T-helper 17 cell (primary cell): ENCODE measurements at places on chromosomes 2 and 18.

DNA sequence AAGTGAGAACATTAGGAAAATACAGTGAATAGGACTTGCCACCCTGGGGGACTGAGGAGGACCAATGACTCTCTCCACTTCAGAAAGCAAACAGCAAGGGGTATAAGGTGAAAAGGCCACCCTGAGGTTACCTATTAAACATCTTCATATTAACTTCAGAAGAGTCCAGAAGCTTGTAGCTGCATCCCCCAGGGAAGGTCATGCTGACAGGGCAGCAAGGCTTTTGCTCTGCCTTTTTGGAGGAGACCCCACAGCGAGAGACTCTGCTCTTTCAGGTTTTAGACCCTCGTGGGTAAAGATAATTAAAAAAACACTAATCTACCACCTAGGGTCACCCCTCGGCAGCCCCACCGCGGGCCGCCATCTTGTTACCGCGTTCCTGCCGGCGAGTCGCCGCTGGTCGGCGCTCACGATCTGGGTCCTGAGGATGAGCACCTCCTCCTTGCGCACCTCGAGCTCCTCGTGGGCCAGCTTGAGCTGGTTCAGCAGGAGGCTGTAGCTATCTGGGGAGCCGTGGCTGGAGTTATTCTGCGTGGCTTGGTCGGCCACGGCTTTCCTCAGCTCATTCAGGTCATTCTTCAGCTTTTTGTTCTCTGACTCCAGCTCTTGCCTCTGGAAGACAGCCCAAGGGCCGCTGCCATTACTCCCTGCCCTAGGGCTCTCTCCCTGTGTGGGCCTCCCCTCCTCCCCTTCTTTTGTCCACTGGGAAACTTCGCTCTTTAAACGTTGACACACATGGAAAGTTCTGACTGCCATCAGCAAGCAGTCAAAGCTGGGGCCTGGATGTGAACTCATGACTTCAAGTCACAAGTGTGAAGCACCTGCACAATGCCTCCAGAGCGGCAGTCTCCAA, 50.7 kb upstream of the ACAA2 start:
- no peak for DNase-seq

- no peak for DNase-seq
Measured at GRCh38 chr2:182220335-182220734, 206.5 kb downstream of the PDE1A start.

DNA sequence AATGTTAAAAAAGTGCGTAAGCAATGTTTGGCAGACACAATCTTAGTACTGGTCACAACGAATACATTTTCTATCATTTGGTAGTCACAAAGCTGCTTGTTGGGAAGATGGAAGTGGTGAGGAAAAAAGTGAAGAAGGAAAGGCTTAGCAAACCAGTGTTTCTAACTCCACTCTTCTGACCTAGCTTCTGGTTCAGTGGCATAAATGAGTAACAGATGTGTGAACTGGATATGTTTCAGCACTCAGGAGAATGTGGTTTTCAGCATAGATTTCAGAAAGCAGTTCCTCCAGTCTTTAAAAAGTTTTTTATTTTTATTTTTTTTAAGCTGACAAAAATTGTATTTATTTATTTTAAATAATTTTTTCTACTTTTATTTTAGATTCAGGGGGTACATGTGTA, 357.1 kb downstream of the CPS1 start:
- no peak for DNase-seq

GRCh38 chr2:197615016-197615652, 60.3 kb downstream of the RFTN2 start:
- DNase-seq: no peak

DNA sequence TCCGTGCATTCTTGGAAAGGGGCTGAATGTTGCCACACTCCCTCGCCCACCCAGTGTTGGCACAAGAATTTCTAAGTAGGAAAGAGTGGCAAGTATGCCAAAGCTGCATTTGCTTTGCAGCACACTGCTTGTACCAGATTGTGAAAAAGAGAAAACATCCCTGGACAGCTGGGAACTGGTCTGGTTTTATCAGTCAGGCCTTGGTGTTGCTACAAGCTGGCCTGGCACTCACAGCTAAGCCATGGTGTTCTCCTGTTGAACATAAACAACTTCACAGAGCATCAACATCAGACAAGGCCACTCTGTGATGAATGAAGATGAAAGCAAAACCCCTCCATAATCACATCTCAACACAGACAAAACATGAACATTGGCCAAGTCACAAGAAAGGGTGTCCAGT, 4.2 kb upstream of the TRABD2A start:
- no peak for DNase-seq

DNA sequence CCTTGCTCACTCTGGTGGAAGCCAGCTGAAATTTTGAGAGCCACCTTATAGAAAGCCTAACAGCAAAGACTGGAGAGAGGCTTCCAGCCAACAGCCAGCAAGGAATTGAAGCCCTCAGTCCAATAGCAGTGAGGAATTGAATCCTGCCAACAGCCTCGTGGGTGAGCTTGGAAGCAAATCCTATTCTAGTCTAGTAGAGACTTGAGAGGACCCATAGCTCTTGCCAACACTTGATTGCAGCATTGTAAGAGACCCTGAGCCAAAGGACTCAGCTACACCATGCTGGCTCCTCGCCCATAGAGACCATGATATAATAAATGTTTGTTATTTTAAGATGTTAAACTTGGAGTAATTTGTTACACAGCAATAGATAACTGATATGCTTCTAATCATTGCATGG, 403.0 kb upstream of the TNP1 start:
- DNase-seq: no peak

- DNase-seq: no peak
Measured at GRCh38 chr2:219175928-219176817, 552 bp downstream of the CNPPD1 start.

DNA sequence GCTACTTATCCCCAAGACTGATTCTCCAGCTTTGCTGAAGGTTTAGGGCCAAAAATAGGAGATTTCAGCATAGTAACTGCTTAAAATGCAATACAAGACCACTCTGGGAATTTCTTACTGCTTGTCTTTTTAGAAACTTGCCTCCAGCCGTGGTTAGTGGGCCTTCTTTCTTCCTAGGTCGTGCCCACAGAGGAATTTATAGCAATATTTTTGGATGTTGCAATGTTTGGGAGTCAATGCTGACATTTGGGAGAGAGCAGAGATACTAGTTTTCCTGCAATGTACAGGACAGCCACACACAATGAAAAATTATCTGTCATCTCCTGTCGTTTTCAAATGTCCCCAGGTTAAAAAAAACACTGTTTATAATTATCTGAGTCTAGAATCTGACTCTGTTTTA, 25.6 kb upstream of the CERS6 start:
- DNase-seq: no peak

GRCh38 chr18:10400534-10401307, 53.7 kb upstream of the APCDD1 start:
- no peak for DNase-seq

- DNase-seq: no peak
Measured at GRCh38 chr2:65276609-65277008, 49.0 kb downstream of the ACTR2 start.

GRCh38 chr2:233813236-233814055, 35.3 kb downstream of the MROH2A start:
- DNase-seq: no peak

- DNase-seq: no peak
Measured at GRCh38 chr2:217086038-217086522, 226.2 kb upstream of the TNP1 start.

- no peak for DNase-seq
Measured at GRCh38 chr2:235740821-235741220, 247.0 kb downstream of the AGAP1 start.

- DNase-seq: no peak
Measured at GRCh38 chr2:30664761-30665358, 142.4 kb downstream of the CAPN13 start.

DNA sequence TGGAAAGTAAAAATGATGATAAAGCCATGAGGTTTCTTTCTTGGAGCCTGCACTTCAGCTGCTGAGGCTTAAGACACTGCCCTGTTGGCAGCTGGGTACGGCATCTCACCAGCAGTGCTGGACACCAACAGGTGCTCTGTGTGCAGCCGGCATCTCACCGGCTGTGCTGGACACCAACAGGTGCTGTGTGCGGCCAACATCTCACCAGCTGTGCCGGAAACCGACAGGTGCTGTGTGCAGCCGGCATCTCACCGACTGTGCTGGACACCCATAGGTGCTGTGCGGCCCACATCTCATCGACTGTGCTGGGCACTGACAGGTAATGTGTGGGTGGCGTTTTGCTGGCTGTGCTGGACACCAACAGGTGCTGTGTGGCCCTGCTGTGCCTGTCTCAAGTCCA, 190.8 kb downstream of the TMEM18 start:
- no peak for DNase-seq

DNA sequence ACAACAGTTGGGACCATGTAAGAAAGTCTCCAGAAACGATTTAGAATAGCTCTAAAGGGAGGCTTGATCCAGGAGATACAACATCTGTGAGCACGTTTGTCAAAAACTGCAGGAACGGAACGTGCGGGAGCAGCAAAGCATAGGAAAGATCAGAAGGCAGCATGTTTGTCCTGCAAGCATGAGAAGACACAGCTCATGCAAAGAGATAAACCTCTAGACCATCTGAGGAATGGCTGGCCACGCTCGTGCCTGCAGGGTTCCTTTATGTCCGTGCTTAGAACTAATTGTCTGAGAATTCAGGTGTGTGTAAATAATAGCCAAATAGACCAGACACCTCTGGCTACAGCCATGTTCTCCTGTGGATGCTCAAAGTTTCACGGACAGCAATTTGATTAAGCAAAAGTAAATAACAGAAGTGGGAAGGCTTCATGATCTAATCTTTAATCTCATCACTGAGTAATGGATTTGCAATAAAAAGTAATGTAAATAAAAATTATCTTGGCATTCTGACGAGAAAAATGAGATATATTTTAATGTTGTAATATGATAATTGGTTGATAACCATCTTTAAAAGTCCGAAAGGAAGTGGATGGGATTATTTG, 534.8 kb upstream of the CDH7 start:
- DNase-seq: no peak

DNA sequence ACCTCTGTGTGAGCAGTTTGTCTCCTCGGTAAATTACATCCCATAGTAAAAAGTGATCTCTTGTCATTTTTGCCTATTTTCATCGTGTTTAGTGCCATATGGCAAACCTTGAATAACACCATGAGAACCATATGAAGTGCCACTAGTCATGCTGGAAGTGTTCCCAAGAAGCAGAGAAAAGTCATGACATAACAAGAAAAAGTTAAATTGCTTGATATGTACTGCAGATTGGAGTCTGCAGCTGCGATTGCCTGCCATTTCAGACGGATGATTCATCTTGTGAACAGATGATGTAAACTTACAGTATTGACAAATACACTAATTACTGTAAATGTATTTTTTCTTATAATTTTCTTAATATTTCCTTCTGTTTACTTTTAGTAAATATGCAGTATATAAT, 846.7 kb downstream of the BCL11A start:
- no peak for DNase-seq

GRCh38 chr2:239380831-239381708, 19.8 kb downstream of the HDAC4 start:
- peak; percentile 56 for DNase-seq

GRCh38 chr2:206389164-206389563, 54.2 kb upstream of the ADAM23 start:
- no peak for DNase-seq

- no peak for DNase-seq
Measured at GRCh38 chr2:120219291-120219690, 3.9 kb downstream of the TMEM185B start.

DNA sequence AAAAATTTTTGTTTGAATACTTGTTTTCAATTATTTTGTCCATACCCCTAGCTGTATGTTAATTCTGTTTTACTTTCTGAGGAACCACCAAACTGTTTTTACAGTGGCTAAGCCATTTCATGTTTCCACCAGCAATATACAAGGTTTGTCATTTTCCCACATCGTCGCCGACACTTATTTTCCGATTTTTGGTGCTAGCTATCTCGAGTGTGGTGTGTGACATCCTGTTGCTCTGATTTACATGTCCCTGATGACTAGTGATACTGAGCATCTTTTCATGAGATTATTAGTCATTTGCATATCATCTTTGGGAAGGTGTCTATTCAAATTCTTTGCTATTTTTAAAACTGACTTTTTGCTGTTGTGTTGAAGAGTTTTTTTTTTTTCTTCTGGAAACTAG, 7.2 kb upstream of the GPC1 start:
- no peak for DNase-seq

GRCh38 chr18:2978661-2979106, 34.3 kb downstream of the LPIN2 start:
- no peak for DNase-seq

- no peak for DNase-seq
Measured at GRCh38 chr2:203340791-203341487, 12.7 kb downstream of the ABI2 start.

DNA sequence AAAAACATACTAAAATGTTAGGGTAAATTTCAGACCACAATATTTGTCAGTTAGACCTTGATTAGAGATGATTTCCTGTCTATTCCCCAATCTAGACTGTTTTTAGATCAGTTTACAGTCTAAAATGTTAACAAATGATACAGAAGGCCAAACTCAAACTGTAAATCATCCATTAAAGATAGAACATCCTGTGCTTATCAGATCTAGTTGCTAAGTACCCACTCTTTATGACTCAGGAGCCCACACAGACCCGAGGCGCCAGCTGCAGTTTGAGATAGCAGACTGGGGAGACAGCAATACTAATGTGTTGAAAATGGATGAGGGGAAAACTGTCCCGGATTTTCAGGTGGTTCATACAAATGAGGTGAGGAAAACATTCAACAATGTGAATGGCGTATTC, 113.3 kb downstream of the SCG2 start:
- DNase-seq: no peak

GRCh38 chr18:54867131-54867530, 38.9 kb downstream of the RAB27B start:
- DNase-seq: no peak

GRCh38 chr2:78351208-78351607, 674.3 kb upstream of the REG3G start:
- DNase-seq: no peak

DNA sequence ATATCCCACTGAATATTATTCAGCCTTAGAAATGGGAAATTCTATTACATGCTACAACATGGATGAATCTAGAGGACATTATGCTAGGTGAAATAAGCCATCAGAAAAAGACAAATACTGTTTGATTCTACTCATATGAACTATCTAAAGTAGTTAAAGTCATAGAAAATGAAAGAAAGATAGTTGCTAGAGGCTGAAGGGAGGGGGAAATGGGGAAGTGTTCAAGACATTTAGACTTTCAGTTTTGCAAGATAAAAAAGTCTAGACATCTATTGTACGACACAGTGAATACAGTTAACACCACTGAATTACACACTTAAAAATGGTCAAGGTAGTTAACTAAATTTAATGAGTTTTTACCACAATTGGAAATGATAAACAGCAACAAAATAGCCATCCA, 835.9 kb upstream of the CHAC2 start:
- DNase-seq: no peak
